ENCODE measurements at places on chromosomes 6 and 20.

DNA sequence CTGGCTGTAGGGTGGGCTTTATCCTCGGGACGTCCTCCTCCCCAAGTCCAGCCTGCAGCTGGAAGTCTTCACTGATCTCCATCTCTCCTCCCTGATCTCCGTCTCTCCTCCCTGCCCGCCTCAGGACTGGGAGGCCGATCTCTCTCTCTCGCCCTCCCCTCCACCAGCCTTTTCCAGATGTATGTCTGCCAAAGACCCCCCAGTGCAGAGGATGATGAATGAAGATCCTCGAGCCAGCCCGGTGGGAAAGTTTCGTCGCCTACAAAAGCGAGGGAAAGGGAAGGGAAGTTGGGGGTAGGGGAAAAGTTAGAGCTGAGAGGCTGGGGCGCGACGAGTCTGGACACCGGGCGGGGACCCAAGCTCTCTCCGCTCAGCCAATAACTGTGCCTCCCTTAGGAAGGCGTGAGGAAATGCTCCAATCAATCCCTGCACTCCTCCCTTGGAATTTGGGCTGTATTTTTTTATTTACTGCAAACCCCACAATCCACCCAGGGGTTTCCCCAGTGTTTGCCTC is 595 bp upstream of the SRF start:
- DNase-seq: no peak

- no peak for DNase-seq
Measured at GRCh38 chr6:126312013-126312665, 27.8 kb upstream of the CENPW start.

DNA sequence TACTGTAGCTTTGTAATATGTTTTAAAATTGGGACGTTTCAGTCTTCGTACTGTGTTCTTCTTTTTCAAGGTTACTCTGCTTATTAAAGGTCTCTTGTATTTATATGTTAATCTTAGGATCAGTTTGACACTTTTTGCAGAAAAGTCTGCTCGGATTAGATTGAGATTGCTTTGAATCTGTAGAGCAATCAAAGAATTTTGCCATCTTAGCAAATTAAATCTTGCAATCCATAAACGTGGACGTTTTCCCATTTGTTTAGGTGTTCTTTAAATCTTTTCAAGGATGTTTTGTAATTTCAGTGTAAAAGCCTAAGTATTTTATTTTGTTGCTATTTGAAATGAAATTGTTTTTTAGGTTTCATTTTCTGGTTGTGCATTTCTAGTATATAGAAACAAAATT is 78.0 kb upstream of the GTSF1L start:
- DNase-seq: no peak

GRCh38 chr6:106702451-106703110 is 73.2 kb downstream of the QRSL1 start:
- DNase-seq: no peak

DNA sequence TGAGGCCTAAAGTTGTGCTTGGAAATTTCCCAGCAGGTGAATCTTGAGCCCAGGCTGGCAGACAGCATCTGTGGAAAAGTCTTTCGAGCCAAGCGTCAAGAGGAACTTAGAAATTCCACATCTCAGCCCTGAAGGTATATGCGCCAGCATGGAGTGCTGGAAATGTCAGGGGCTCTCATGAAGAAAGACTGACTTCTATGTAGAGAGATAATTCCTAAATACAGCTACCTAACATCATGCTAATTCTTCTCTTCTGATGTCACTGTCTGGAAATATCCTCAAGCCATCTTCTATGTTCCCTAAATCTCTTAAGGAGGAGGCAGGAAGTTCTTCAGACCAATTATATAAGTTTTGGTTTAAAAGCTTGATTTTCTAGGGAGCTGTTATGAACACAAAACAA is 492.4 kb upstream of the MARCKS start:
- no peak for DNase-seq

DNA sequence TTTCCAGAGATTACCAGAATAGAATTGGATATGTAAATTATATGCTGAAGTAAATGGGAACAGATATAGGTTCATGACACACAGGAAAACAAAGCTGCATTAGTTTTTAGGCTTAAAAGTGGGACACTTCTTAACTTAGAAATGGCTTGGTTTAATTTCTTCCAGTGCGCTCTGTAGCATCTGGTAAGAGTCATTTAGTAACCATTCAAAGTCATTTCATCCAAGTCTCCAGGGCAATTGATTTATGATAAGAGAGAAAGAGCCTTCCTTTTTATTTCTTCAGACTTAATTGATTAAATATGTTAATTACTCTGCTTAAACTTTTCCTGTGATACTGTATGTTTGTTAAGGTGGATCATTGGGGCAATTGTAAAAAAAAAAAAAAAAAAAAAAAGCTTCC is 368.0 kb downstream of the DOK5 start:
- no peak for DNase-seq

DNA sequence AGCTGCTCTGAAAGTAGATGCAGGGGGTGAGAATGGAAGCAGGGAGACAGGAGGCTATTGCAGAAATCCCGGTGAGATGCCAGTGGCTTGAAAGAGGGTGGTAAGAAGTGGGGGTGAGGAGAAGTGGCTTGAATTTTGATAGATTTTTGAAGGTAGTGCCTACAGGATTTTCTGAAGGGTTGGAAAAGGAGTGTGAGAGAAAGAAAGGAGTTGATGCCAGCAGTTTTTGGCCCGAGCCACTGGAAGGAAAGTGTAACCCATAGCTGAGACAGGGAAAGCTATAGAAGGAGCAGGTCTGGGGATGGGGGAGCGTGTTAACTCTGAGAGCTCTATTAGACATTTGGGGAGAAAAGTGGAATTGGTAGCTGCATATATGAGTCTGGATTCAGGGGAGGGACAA is 9.7 kb downstream of the ARMC12 start:
- no peak for DNase-seq

DNA sequence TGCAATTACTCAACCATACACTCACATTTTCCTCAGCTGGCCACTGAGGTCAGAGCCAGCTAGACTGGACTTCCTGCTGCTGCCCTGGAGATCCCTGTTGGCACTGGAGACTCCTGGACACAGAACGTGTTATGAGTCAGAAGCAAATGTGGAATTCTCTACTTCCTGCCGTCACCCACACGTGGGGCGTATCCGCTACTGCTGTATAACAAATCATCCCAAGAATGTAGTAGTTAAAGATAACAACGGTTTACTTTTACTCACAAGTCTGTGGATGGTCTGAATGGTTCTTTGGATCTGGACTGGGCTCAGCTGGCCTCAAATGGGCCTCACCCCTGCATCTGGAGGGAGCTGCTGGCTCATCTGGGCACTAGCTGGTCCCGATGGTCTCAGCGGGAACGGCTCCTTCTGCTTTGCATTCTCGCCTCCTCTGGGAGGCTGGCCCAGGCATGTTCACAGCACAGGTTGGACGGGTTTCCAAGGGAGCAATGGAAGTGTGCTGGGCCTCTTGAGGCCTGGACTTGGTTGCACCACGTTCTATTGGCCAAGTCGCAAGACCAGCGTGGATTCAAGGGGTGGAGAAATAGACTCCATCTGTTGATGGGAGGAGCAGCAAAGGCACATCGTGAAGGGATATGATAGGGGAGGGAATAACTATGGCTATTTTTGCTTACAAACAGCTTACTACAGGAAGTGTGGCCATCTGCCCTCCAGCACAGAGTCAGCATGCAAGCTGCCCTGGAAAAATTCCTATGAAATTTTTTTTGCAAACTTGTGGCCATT is 118.5 kb downstream of the SNX5 start:
- no peak for DNase-seq

GRCh38 chr20:14782731-14783130 is 445.3 kb upstream of the FLRT3 start:
- no peak for DNase-seq

GRCh38 chr6:39849764-39850163 is 57.6 kb downstream of the DAAM2 start:
- no peak for DNase-seq

- no peak for DNase-seq
Measured at GRCh38 chr6:119148825-119149525, 70.5 kb upstream of the FAM184A start.

GRCh38 chr6:45681860-45682511 is 304.3 kb upstream of the SUPT3H start:
- peak; percentile 19 for DNase-seq

DNA sequence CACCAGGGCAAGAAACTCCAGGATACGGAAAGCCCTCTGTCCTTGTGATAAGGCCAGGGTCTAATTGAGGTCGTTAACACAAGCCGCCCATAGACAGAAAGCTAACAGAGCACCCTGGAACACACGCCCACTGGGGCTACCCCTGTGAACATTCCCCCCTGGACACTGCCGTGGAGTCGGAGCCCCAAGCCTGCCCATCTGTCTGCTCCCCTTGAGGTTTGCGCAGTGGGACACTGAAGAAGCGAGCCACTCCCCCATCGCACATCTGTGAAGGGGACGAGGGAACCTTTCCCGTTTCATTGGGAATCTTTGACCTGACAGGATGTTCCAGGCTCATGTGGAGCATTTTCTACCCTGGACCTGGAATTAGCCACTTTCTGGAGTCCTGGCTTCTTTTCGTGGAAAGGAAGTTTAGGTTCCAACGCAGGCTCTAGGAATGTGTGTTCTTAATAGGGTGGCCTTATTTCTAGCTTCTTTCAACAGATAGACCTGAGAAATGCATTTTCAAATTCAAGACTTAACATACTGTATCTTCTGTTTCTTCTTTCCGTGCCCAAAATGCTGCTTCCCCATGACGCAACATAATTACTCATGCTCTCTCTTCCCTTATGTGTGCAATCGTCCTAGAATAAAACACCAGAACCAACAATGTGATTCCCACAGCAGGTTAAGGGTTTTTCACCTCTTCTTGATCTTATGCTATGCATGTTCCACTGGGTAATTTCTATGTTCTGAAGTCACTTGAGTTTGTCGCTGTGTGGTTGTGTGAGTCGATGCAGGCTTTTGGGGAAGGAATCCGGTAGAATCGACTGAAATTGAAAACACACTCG is 161.1 kb downstream of the ERMARD start:
- no peak for DNase-seq

GRCh38 chr20:15760001-15760621 is 813.1 kb downstream of the KIF16B start:
- DNase-seq: no peak

DNA sequence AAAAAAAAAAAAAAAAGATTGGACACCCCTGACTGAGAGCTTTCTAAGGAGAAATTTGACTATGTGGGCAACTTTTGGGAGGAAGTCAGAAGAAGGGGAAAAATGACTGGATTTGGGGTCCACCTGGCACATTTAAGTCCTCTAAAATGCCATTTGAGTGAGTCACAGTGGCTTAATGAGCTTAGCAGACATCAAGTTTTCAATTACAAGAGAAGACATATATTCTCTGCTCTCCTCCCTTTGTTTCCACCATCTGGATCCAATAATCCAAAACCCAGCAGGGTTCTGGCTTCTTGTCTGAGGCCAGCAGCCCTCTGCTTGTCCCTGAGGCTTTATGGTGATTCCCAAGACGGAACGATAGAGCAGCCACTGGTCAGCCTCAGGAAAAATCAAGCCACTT is 6.9 kb downstream of the PI3 start:
- DNase-seq: no peak

DNA sequence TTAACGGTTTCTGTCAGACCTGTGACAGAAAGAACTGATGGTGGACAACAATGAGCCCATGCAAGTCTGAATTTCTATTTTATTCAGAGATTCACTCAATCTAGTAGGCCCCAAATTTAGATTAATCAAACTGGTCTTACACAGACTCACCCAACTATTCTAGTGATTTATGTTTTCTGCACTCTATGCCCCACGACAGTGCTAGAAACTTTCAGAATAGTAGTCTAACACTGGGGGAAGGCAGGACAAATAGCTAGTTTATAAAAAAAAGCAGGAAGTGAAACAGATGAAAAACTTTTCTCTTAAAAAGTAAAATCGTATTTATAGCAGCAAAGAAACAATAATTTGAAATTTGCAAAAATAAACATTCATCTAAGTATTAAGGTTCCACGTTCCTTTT is 5.0 kb downstream of the TCP11 start:
- no peak for DNase-seq

DNA sequence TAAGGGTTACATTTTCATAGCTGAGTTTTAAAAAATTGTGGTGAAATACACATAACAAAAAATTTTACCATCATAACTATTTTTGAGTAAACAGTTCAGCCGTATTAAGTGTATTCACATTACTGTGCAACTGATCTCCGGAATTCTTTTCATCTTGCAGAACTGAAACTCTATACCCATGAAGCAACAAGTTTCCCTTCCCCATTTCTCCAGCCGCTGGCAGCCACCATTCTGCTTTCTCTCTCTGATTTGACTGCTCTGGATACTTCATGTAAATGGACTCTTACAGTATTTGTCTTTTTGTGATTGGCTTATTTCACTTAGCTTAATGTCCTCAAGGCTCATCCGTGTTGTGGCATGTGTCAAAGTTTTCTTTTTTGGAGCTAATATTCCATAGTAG is 341.6 kb downstream of the QKI start:
- no peak for DNase-seq

- DNase-seq: no peak
Measured at GRCh38 chr6:157551041-157551832, 170.2 kb downstream of the ZDHHC14 start.

GRCh38 chr20:3674447-3674846 is 7.4 kb downstream of the ADAM33 start:
- DNase-seq: no peak

- DNase-seq: peak; percentile 25
Measured at GRCh38 chr6:33112148-33112547, 36.4 kb downstream of the HLA-DPB1 start.

- DNase-seq: no peak
Measured at GRCh38 chr20:14526891-14527290, 189.5 kb upstream of the FLRT3 start.

DNA sequence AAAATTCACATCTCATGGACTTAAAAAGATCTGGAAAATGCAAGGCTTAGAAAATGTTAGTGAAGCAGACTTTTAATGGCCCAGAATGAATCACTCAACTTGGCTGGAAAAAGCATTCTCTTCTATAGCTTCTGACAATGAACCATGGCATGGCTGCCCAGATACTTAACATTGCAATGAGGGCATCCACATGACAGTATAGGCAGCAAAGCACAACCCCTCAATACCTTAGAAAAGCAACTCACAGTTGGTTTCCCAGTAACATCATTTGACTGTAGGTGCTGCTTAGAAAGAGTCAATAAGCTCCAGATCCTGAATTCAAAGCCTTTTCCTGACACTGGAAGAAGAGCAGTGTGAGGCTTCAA is 155.8 kb downstream of the EYA4 start:
- DNase-seq: no peak

DNA sequence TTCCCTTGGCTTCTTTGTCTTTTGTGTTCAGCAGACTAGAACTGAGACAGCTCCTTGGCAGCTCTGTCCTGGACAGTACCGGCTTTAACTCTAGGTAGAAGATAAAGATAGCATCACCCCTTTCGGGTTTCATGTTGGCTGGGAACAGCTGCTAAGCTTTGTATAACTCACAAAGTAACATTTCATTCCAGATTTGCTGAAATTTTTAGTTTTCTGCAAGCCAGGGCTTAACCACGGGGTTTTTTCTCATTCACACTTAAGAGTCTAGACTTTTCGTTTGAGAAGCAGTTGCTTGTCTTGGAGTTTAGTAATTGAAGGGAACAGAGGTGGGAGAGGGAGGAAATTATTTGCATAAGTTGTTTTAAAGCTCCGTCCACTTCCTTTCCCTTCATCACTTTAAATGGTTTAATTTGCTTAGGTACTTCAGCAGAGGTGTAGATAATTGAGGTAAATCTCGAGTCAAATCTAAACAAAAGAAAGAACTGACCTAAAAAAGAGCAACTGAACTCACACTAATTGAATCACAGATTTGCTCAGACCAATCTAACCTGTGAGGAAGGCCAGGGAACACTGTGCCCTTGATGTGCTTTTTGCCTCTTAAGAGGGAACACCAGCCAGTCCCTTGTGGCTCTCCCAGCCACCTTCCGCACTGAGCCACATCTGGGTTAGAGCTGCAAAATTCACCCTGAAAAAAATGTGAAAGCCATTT is 48.3 kb downstream of the RREB1 start:
- no peak for DNase-seq

- no peak for DNase-seq
Measured at GRCh38 chr6:168674595-168674994, 233.6 kb downstream of the SMOC2 start.
